ENCODE measurements at places on chromosomes 11 and 22. TPM values are rescaled to one million over a fixed set of nuclear protein-coding genes. Genes with fewer than 3 reads are reported as not detected.
A peak's percentile ranks its signal among the peaks of the same experiment; 100 is the strongest.

Gene CDC42BPG
- total RNA-seq: 50.5 TPM

Gene MIAT
- 4.5 TPM for total RNA-seq

Gene GALR3
- not detected for total RNA-seq

Gene CDC45
- not detected for total RNA-seq

Gene SCUBE2
- total RNA-seq: 4.6 TPM

DNA sequence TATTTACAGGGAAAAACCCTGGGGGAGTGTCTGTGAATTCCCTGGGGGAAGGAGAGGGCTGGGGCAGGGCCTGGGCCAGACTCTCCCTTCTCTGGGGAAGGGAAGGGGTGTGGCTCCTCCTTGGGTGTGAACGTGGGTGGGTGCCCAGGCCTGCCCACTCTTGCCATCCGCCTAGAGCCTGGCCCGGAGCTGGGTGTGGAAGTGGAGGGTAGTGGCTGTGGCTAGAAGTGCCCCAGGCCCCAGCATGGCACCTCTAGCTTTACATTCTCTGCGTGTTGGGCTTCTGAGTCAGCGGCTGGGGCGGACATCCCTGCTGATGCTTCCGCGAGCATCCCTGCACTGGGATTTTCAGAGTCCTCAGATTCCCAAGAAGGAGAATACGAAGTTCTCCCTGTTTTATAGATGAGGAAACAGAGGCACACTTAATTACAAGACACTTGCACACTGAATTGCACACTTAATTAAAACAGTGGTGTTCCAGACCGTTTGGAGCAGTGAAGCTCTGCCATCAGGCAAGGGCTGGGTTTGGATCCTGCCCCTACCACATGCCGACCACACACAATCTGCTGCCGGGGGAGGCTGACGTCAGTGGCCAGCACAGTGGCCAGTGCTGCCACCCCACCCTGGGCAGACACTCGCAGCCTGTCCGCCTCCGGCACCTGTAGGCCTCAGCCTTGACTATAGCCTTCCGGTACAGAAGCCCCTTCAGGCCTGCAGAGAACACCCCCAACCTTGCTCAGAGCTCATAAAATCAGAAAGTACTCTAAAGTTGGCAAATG is 7.6 kb downstream of the BAD start:
- no peaks in the 10 kb centered on the region for H3K4me1 ChIP-seq
- H3K36me3 ChIP-seq: no peaks in the 10 kb centered on the region
- DNase-seq: peak; percentile 80
- peak overlapping the region; percentile 95 for H3K27ac ChIP-seq
- H3K4me3 ChIP-seq: no peak overlapping the region
- no peaks in the 10 kb centered on the region for H3K27me3 ChIP-seq

GRCh38 chr11:36239636-36240035 is 49.6 kb downstream of the COMMD9 start:
- no peaks in the 10 kb centered on the region for H3K36me3 ChIP-seq
- no peak overlapping the region for H3K4me3 ChIP-seq
- no peaks in the 10 kb centered on the region for H3K4me1 ChIP-seq
- no peaks in the 10 kb centered on the region for H3K27me3 ChIP-seq

- H3K36me3 ChIP-seq: no peaks in the 10 kb centered on the region
- no peaks in the 10 kb centered on the region for H3K27me3 ChIP-seq
- H3K4me3 ChIP-seq: no peak overlapping the region
- no peak for DNase-seq
- H3K4me1 ChIP-seq: peaks cover 11% of the 10 kb centered on the region
These were observed 124.7 kb downstream of the ME3 start for GRCh38 chr11:86547727-86548126.

DNA sequence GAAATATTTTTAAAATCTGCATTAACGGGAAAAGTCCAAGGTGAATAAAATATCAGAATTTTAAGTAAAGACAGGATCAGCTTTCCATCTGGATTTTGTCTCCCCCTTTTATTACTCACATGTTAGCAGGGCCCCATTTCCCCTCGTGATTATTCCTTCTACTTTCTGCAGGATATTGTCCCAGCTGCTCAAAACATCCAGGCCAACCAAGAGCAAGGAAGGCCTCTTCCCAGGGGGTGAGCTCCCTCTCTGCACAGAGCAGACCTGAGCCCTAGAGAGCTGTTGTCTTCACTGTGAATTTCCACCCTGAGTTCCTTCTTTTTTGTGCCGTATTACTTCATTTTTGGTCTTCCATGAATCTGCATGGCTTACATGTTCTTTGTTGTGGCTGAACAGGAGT is 3.7 kb upstream of the TMPRSS13 start:
- no peak overlapping the region for H3K27ac ChIP-seq
- H3K4me1 ChIP-seq: peaks cover 9% of the 10 kb centered on the region

- no peak overlapping the region for H3K4me3 ChIP-seq
- H3K4me1 ChIP-seq: no peaks in the 10 kb centered on the region
- H3K36me3 ChIP-seq: no peaks in the 10 kb centered on the region
- no peak overlapping the region for H3K27ac ChIP-seq
- DNase-seq: no peak
These were observed 33.7 kb downstream of the LRRC74B start for GRCh38 chr22:21079493-21079892.

DNA sequence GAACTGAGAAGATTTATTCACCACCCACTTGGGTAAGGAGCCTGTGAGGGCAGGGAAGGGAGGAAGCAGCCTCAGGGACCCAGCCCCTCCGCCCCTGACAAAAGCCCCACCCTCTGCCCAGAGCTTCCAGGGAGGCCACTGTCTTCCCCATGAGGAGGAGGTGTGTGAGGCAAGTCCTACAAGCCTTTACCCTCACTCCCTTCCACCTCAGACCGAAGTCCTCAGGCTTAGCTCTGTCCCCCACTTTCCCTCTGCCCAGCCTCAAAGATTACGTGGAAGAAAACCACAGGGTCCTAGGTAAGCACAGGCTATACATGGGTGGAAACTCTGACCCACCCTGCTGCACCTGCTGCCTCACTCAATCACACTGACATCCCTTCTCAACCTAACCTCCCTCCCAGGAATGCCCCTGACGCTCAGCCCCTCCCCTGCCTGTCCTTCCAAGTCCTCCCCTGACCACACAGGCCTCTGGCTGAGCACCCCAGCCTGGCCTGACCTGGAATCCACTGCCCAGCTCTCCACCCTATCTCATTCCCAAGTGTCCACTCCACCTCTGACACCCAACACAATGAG is 3.6 kb upstream of the ARAP1 start:
- H3K4me3 ChIP-seq: no peak overlapping the region
- H3K27me3 ChIP-seq: no peaks in the 10 kb centered on the region

DNA sequence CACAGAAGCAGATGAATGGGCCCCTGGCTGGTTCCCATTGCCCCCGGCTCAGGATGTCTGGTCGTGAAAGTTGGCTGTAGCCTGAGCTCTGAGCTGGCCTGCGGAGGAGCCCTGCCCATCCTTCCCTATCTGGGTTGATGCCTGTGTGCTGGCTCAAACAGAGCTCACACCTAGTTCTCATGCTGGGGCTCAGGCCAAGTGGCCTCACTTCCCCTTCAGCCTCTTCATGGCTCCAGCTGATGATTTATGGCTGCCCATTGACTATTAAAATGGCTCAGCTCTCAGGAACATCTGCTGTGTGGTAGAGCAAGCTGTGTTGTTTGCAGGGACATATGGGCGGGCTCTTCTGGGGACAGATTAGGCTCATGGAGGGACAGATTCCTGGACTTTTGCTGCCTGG is 64.7 kb downstream of the ADAMTS15 start:
- H3K4me1 ChIP-seq: peaks cover 6% of the 10 kb centered on the region
- H3K4me3 ChIP-seq: no peak overlapping the region
- no peaks in the 10 kb centered on the region for H3K27me3 ChIP-seq
- no peak overlapping the region for H3K27ac ChIP-seq
- peak; percentile 49 for DNase-seq
- H3K36me3 ChIP-seq: no peaks in the 10 kb centered on the region

DNA sequence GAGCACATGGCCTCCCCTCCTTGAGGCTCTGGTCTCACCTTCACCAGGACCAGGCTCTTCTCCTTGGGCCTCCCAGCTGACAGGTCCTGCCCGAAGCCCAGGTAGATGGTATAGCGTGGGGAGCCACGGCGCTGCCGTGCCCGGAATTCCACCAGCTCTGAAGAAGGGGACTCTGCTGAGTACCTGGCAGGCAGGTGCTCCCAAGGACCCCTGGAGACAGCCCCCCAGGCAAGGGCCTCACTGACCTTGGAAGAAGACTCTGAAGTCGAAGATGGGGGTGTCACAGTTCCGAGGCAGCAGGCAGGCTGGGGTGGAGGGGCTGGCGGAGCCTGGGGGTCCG is 2.8 kb downstream of the IRF7 start:
- H3K27ac ChIP-seq: peak overlapping the region; percentile 81
- DNase-seq: no peak
- H3K4me1 ChIP-seq: peaks cover 48% of the 10 kb centered on the region
- no peak overlapping the region for H3K4me3 ChIP-seq
- peaks cover 2% of the 10 kb centered on the region for H3K36me3 ChIP-seq

DNA sequence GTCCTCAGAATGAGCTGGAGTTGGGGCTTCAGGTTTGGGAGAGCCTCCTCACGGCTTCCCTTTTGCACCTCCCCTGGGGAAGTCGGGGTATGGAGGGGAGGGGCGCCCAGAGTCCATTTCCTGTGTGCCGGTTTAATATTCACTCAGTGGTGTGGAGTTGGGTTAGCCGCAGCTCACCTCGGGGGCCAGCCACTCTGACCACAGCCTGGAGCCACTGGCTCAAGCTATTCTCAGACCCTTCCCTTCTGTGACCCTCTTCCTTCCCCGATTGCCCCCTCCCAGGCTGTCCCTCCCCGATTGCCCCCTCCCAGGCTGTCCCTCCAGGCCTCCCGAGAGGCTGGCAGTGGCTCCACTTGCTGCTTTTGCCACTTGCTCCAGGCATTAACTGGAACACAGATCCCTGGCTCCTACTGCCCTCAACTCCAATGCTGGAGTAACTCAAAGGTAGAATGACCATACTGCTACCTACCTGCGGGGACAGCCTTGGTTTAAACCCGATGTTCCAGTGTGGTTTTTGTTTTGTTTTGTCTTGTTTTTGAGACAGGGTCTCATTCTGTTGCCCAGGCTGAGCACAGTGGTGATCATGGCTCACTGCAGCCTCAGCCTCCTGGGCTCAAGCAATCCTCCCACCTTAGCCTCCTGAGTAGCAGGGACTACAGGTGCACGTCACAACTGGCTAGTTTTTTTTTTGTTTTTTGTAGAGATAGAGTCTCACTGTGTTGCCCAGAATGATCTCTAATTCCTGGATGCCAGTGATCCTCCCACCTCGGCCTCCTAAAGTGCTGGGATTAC is 29.3 kb downstream of the RPUSD4 start:
- H3K4me3 ChIP-seq: no peak overlapping the region
- H3K27me3 ChIP-seq: no peaks in the 10 kb centered on the region
- no peak for DNase-seq
- H3K36me3 ChIP-seq: no peaks in the 10 kb centered on the region

DNA sequence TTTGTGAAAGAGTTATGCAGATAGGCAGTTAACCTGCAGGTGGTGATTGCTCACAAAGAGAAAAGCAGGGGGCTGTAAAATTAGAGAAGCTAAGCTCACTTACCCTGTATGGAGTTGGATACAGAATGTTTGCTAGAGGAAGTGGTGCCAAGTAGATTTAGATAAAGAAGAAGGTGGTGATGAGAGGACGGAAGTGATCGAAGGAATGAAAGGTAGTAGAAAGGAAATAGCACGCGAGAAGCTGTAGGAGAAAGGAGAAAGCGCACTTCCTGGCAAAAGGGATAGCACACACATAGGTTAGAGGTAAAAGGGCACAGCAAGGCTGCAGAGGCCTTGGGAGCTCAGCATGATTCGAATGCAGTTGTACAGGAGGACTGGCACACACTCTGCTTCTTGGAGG is 87.3 kb upstream of the CTSC start:
- H3K4me3 ChIP-seq: no peak overlapping the region
- no peaks in the 10 kb centered on the region for H3K36me3 ChIP-seq
- H3K27ac ChIP-seq: no peak overlapping the region

DNA sequence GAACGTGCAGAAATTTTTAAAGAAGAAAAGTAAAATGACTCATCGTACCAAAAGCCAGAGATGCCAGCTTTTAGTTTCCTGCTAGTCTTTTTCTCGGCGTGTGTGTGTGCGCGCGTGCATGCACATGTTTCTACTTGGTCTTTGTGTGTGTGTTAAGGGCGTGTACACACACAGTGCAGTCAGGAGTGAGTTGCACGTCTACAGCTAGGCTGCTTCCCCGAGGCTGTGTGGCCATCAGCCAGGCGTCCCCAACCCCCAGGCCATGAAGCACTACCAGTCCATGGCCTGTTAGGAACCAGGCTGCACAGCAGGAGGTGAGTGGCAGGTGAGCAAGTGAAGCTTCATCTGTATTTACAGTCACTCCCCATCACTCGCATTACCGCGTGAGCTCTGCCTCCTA is 36.4 kb downstream of the KCNQ1 start:
- no peaks in the 10 kb centered on the region for H3K4me1 ChIP-seq
- no peak overlapping the region for H3K4me3 ChIP-seq
- no peak for DNase-seq

DNA sequence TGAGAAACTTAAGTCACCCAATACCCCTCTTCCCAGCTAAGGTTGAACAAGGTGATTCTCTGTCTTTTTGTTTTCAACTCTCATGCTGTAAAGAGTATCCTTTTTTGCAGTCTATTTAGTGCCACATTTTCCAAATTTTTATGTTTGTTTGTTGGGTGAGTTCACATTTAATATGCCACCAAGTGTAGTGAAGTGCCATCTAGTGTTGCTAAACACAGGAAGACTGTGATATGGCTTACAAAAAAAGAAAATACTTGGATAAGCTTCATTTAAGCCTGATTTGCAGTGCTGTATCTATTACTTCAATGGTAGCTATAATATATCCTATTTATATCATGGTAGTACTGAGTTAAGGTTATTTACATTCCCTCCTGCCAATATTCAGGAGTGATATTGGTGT is 319.2 kb upstream of the CHORDC1 start:
- no peak for DNase-seq

DNA sequence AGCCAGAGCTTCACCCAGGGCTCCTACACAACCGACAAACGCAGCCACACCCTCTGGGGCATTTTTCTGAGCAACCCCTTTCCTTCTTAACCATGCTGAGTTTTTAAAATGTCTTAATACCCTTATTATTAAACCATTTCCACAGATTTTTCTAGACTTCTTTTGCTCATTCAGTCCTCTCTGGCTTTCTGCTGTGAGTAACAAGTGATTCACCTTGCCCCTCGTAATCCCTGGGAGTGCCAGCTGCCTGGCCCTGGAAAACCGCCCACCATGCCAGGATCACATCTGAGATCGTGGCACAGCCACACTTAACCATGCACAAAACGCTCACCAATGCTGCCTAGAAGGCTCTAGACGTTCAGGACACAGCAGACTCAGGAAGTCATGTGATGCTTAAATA is 25.4 kb downstream of the YPEL1 start:
- H3K27me3 ChIP-seq: no peaks in the 10 kb centered on the region
- H3K4me3 ChIP-seq: no peak overlapping the region
- no peak overlapping the region for H3K27ac ChIP-seq
- H3K36me3 ChIP-seq: no peaks in the 10 kb centered on the region

- H3K4me1 ChIP-seq: no peaks in the 10 kb centered on the region
- H3K36me3 ChIP-seq: no peaks in the 10 kb centered on the region
- DNase-seq: no peak
- H3K27ac ChIP-seq: no peak overlapping the region
- no peak overlapping the region for H3K4me3 ChIP-seq
These were observed 131.4 kb downstream of the LUZP2 start for GRCh38 chr11:24628224-24628776.

- no peak overlapping the region for H3K4me3 ChIP-seq
- H3K36me3 ChIP-seq: no peaks in the 10 kb centered on the region
These were observed 46.9 kb downstream of the OR4D9 start for GRCh38 chr11:59558270-59558643.

- H3K27me3 ChIP-seq: no peaks in the 10 kb centered on the region
- no peak for DNase-seq
- no peak overlapping the region for H3K4me3 ChIP-seq
- H3K27ac ChIP-seq: peak overlapping the region; percentile 74
These were observed 118.6 kb upstream of the RASSF10 start for GRCh38 chr11:12890476-12890875.
